Gastrocnemius medialis (tissue), 4 donors: ENCODE measurements at places on chromosomes 4 and X.

DNA sequence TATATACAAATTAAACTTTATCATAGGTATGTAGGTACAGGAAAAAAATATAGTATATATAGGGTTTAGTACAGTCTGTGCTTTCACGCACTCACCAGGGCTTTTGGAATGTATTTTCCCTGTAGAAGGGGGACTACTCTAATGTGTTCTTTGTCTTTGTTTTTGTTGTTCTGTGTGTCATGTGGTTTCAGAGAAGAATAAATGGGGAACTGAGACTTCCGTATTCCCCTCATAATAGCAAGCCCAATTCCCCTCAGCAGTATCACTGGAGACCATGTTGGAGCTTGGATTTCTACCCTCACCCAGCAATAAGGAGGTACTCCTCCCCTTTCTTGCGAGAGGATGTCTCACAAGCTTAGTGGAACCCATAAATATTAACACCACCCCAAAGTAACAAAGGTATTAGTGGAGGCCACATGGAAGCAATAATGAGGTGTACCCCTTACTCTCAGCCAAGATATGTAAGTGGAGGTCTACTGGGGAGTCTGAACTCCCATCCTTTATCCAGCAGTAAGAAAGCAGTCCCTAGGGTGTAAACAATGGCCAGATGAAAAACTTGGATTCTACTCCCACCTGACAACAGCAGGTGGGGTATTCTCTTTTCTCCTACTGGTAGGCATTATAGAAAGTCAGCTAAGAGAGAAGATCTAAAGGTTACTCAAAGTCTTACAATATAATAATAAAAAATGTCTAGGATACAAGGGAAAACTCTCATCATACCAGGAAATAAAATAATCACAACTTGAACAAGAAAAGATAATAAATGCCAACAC, 805.4 kb upstream of the GALNTL6 start:
- DNase-seq, result no peak

DNA sequence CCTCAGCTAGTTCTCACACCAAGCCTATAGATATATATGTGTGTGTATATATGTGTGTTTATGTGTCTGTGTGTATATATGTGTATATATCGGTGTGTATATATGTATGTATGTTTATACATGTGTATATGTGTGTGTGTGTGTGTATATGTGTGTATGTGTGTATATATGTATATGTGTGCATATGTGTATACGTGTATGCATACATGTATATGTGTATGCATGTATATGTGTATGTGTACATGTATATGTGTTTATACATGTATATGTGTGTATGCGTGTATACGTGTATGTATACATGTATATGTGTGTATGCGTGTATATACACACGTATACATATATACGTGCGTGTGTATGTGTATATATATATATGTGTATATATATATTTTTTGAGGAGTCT, 18.3 kb downstream of the GTPBP6 start:
- DNase-seq, result no peak

GRCh38 chr4:139460565-139460964, 6.6 kb downstream of the RAB33B start:
- DNase-seq, result no peak

DNA sequence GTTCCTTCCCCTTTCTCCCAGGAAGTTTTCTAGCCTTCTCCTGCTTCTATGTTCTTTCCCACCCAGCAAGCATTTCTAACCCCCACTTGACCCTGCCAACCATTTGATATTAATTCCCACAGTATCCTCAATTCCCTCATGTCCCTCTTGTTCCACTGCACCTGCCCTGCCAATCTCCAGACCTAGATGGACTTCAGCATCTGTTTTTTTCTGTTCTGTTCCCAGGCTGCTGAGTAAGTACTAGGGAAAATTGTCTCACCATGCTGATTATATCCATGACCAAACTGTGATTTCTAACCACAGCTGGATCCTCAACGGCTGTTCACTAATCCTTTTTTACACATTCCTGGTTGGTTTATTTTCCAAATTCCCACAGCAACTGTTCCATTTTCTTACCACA, 37.7 kb downstream of the CLCN5 start:
- peak; percentile 22 for DNase-seq

- DNase-seq, result no peak
Observed at GRCh38 chr4:184951668-184952160, 66.6 kb upstream of the HELT start.

DNA sequence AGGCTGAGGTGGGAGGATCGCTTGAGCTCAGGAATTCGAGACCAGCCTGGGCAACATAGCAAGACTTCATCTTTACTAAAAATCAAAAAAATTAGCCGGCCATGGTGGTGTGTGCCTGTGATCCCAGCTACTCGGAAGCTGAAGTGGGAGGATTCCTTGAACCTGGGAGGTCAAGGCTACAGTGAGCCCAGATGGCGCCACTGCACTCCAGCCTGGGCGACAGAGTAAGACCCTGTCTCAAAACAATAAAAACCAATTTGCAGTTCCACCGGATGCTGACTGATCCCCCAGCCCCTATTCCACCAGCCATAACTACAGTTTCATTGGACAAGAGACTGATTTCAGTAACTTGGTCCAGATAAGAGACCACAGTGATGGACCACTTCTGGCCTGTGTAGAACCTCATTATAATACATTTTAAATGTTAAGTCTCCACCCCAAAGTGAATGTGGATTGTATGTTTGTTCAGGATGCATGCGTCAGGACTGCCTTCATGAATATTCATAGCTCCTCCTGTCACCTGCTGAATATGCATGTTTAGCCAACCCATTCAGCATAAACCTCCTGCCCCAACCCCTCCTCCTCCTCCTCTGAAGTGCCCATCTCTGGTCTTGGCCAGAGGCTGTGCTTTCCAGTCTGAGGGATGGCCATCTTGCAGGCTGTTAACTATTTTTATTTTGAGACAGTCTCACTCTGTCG, 2.3 kb upstream of the SLBP start:
- DNase-seq, result no peak

GRCh38 chr4:154961263-154961662, 180.2 kb downstream of the RBM46 start:
- no peak for DNase-seq

- no peak for DNase-seq
Observed at GRCh38 chr4:149248191-149248764, 567.4 kb downstream of the IQCM start.

DNA sequence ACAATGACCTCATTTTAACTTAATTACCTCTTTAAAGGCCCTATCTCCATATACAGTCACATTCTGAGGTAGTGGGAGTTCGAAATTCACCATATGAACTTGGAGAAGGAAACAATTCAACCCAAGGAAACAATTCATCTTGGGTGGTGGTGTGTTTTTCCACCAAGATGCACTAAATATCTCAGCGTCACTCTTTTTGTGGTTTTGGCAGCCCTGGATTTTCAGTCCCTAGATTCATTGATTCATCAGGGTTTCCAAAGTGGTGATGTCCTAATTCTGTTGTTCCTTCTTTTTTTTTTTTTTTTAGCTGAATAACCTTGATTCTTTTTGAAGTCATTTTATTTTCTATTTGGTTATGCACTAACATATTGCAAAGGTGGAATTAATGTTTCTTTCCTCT, 162.6 kb upstream of the RAPGEF2 start:
- DNase-seq, result no peak

GRCh38 chr4:139523076-139523475, 32.9 kb downstream of the SETD7 start:
- DNase-seq, result no peak

- DNase-seq, result no peak
Observed at GRCh38 chr4:33060674-33061542, 2340.7 kb downstream of the PCDH7 start.

- no peak for DNase-seq
Observed at GRCh38 chr4:101039367-101039766, 308.0 kb downstream of the PPP3CA start.

GRCh38 chr4:150999086-150999485, 16.0 kb downstream of the LRBA start:
- DNase-seq, result no peak

- DNase-seq, result no peak
Observed at GRCh38 chrX:49892542-49892941, 13.3 kb downstream of the USP27X start.

DNA sequence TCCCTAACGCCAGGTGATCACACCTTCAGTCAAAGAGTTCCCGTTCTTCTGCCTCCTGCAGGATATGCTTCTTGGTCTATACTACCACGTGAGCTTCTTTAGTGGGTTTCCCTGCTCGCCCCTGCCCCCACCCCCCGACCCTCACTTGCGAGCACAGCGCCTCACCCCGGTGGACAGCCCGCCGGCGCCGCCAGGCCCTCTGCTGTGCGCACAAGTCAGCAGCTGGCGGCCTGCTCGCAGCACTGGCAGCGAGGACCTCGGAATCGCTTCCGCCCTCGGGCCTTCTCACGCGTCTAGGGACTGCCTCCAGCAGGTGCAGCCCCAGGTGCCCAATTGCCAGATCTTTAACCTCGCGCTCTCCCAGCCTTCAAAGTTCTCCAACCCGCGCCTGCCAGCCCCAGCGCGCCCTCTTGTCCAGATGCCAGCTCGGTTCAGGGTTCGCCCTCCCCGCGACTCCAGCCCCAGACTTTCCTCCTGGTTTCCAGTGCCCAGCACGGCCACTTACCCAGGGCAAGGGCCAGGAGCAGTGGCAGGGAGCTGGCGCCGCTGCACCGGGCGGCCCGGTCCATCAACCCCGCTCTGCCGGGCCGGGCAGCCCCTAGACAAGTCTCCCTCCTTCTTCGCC, 454 bp downstream of the BTC start:
- peak; percentile 10 for DNase-seq

- no peak for DNase-seq
Observed at GRCh38 chrX:84415140-84415539, 87.1 kb downstream of the HDX start.

DNA sequence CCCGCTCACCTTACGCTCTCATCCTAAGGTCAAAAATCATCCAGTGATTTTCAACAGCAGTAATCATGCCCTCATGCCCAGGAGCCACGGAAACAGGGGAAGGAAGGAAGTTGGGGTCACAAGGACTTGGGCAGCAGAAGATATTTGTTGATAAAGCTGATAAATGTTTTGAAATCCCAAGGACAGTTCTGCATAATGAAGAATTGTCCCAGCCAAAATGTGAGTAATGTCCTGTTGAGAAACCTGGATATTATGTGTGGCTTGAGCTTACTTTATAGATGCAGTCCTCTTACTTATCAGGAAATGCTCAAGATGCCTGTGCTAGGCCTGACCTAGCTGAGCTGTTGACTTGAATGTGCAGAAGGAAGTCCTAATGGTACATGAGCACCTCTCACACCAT, 263.0 kb upstream of the ZFP42 start:
- DNase-seq, result no peak

DNA sequence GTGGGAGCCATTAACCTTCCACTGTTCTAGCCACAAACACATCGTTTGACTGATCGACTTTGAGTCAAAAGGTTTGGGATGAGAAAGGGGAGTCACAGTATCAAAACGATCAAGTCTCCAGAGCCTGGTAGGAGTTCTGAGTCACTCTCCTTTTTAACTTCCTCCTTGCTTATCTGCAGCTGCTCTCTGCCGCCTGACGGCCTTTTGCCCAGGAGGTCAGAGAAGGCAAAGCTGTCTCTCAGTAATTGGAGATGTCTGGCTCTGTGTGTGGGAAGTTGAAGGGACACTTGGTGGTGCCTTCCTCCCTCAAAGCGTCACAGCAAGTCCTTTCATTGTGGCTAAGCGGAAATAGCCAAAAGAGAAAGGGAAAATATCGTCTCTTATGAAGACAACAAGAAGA, 63.1 kb downstream of the ANOS1 start:
- DNase-seq, result peak; percentile 73

- no peak for DNase-seq
Observed at GRCh38 chr4:102826105-102826889, 1.1 kb downstream of the UBE2D3 start.

DNA sequence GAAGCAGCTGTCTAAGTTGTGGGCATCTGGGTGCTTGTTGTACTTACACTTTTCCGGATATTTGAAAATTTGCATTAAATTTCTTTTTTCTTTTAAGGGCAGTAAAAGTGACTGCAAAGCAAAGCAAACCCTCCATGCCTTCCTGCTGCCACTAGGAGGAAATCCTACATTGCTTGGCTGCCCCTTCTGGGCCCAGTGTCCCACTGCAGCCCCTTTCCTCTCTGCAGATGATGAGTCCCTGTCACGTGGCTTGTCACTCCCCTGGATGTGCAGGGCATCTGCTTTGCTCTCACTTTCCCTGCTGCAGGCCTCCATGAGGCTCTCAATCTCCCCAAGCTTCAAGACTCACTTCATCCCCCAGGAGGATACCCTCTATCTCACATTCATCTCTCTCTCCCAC, 12.7 kb downstream of the TSR2 start:
- no peak for DNase-seq

- DNase-seq, result no peak
Observed at GRCh38 chr4:51851937-51852290, 9.0 kb downstream of the DCUN1D4 start.

DNA sequence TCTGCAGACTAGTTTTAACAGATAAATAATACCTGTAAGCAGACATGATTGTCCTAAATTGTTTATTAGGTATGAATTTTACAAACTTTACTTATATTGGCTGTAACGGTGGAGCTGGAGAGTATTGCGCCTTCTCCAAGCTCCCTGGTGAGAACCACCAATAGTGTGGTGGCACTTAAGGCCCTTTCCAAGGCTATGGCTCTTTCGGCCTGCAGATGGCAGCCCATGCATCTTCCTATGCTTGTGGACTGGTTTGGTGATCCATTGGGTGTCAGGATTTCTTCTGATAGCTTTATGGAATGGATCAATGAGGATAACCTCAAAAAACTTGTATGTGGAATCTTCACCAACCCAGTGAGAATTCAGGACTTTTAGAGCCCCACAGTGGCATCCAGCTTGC, 7.8 kb downstream of the LARP1B start:
- DNase-seq, result no peak

- DNase-seq, result no peak
Observed at GRCh38 chr4:140000232-140000631, 153.8 kb downstream of the MAML3 start.

GRCh38 chr4:138405934-138406567, 163.9 kb upstream of the SLC7A11 start:
- no peak for DNase-seq
